Purkinje cell (primary cell): ENCODE measurements at places on chromosomes 3 and 15. TPM values are rescaled to one million over a fixed set of nuclear protein-coding genes. Genes with fewer than 3 reads are reported as not detected.

The MEX3B gene
- 3.7 TPM in 1 of 2 replicates, not detected in the other for polyA plus RNA-seq

The RBP2 gene
- not detected in 2 replicates for polyA plus RNA-seq

The RPL39L gene
- 8.8 and 13.8 TPM in 2 replicates for polyA plus RNA-seq

The CIDEC gene
- polyA plus RNA-seq: not detected in 2 replicates

The WDR6 gene
- 4.4 and 6.2 TPM in 2 replicates for polyA plus RNA-seq

The MUC4 gene
- 0.15 TPM in 1 of 2 replicates, not detected in the other for polyA plus RNA-seq

The GALNT15 gene
- 0.14 and 1.0 TPM in 2 replicates for polyA plus RNA-seq

The ERICH6 gene
- 0.79 TPM in 1 of 2 replicates, not detected in the other for polyA plus RNA-seq

The GADL1 gene
- 1.1 TPM in 1 of 2 replicates, not detected in the other for polyA plus RNA-seq

The CCR9 gene
- not detected in 2 replicates for polyA plus RNA-seq

The SPATA12 gene
- not detected in 2 replicates for polyA plus RNA-seq

The TRAT1 gene
- polyA plus RNA-seq: not detected in 2 replicates

The HMCES gene
- 15.3 and 15.6 TPM in 2 replicates for polyA plus RNA-seq

The WDR49 gene
- 3.2 and 6.9 TPM in 2 replicates for polyA plus RNA-seq

The RHOV gene
- polyA plus RNA-seq: 0.36 TPM in 1 of 2 replicates, not detected in the other

The CPNE9 gene
- 6.6 and 12.5 TPM in 2 replicates for polyA plus RNA-seq

The SEC61A1 gene
- polyA plus RNA-seq: 49.5 and 55.4 TPM in 2 replicates

The AADACL2 gene
- not detected in 2 replicates for polyA plus RNA-seq

The FBXW12 gene
- polyA plus RNA-seq: 0.17 TPM in 1 of 2 replicates, not detected in the other

The MCCC1 gene
- 15.8 and 23.5 TPM in 2 replicates for polyA plus RNA-seq

The GPR87 gene
- polyA plus RNA-seq: not detected in 2 replicates

The ZNF592 gene
- 0.94 and 1.8 TPM in 2 replicates for polyA plus RNA-seq

The GP5 gene
- not detected in 2 replicates for polyA plus RNA-seq

The IL17RD gene
- polyA plus RNA-seq: 0.56 and 0.63 TPM in 2 replicates

The MFN1 gene
- 25.9 and 27.7 TPM in 2 replicates for polyA plus RNA-seq

The SUSD5 gene
- 0.62 and 0.97 TPM in 2 replicates for polyA plus RNA-seq

The TNFSF10 gene
- polyA plus RNA-seq: 0.30 TPM in 1 of 2 replicates, not detected in the other

The XIRP1 gene
- not detected in 2 replicates for polyA plus RNA-seq

The A4GNT gene
- not detected in 2 replicates for polyA plus RNA-seq

The CLDN16 gene
- polyA plus RNA-seq: not detected in 2 replicates

The HAPLN3 gene
- polyA plus RNA-seq: not detected in 2 replicates

The CCR3 gene
- polyA plus RNA-seq: not detected in 2 replicates

The CD80 gene
- 4.7 TPM in 1 of 2 replicates, not detected in the other for polyA plus RNA-seq

The ST3GAL6 gene
- 39.4 and 46.5 TPM in 2 replicates for polyA plus RNA-seq

The TNK2 gene
- polyA plus RNA-seq: 0.87 and 1.3 TPM in 2 replicates

The LARP6 gene
- 7.5 and 8.0 TPM in 2 replicates for polyA plus RNA-seq

The GOLGA8S gene
- polyA plus RNA-seq: 0.19 and 0.53 TPM in 2 replicates

The SNTN gene
- 3.5 TPM in 1 of 2 replicates, not detected in the other for polyA plus RNA-seq

The PRKCI gene
- 9.8 and 14.8 TPM in 2 replicates for polyA plus RNA-seq

The GABRA5 gene
- 0.42 and 27.8 TPM in 2 replicates for polyA plus RNA-seq

The CAND2 gene
- polyA plus RNA-seq: 2.6 and 3.4 TPM in 2 replicates

The SCAMP5 gene
- polyA plus RNA-seq: 36.5 and 48.3 TPM in 2 replicates

The NDN gene
- polyA plus RNA-seq: 23.8 and 34.9 TPM in 2 replicates

The ACTRT3 gene
- 1.5 TPM in 2 replicates for polyA plus RNA-seq

The DPPA2 gene
- not detected in 2 replicates for polyA plus RNA-seq

The SV2B gene
- 2.0 and 24.1 TPM in 2 replicates for polyA plus RNA-seq

The EPHB3 gene
- 0.05 and 0.20 TPM in 2 replicates for polyA plus RNA-seq

The CADM2 gene
- polyA plus RNA-seq: 94.3 and 107 TPM in 2 replicates

The TGM4 gene
- polyA plus RNA-seq: not detected in 2 replicates

The PRR23B gene
- not detected in 2 replicates for polyA plus RNA-seq

The FAM81A gene
- 6.5 and 9.7 TPM in 2 replicates for polyA plus RNA-seq

The CIB2 gene
- polyA plus RNA-seq: 1.4 and 6.7 TPM in 2 replicates

The CFAP100 gene
- polyA plus RNA-seq: not detected in 2 replicates

The CPA3 gene
- not detected in 2 replicates for polyA plus RNA-seq

The NR2E3 gene
- 1.3 and 1.5 TPM in 2 replicates for polyA plus RNA-seq

The FGD5 gene
- 0.09 and 0.57 TPM in 2 replicates for polyA plus RNA-seq

The MAGI1 gene
- 10.8 and 16.4 TPM in 2 replicates for polyA plus RNA-seq

The GOLGA8N gene
- polyA plus RNA-seq: 0.59 and 0.62 TPM in 2 replicates

The DNAH1 gene
- polyA plus RNA-seq: 0.15 and 0.28 TPM in 2 replicates
